ENCODE measurements at places on chromosomes 2 and 18.

DNA sequence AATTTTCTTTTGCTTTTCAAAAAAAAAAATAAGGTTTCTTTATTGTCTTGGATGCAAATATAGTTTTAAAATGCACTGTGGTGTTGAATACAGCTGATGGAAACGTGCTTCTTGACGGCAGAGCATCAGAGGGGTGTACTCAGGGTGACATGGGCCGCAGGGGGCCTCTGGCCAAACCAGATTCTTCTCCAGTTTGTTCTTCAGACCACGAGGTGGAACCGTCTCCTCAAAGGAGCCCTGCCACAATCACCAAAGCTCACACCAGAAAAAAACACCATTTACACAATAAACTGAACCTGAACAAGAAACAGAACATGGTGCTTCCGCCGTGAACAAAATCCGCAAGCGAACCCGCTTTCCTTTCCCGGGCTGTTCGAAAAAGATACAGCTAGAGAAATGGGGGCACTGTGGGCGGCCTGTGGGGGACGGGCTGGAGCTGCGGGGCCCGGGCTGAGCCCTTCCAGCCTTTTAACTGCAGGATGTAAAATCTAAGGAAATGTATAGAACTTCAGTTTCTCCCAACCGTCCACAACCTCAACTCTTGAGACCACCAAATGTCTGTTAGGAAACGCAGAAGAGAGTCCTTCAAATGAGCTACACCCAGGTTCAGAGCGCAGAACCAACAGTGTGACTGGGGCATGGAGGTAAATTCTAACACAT is 34.5 kb downstream of the PSMG2 start:
- H3K4me3 ChIP-seq: no peak overlapping the region
- H3K27me3 ChIP-seq: no peaks in the 10 kb centered on the region
- no peak overlapping the region for H3K27ac ChIP-seq
- no peak for ATAC-seq
- no peaks in the 10 kb centered on the region for H3K36me3 ChIP-seq

DNA sequence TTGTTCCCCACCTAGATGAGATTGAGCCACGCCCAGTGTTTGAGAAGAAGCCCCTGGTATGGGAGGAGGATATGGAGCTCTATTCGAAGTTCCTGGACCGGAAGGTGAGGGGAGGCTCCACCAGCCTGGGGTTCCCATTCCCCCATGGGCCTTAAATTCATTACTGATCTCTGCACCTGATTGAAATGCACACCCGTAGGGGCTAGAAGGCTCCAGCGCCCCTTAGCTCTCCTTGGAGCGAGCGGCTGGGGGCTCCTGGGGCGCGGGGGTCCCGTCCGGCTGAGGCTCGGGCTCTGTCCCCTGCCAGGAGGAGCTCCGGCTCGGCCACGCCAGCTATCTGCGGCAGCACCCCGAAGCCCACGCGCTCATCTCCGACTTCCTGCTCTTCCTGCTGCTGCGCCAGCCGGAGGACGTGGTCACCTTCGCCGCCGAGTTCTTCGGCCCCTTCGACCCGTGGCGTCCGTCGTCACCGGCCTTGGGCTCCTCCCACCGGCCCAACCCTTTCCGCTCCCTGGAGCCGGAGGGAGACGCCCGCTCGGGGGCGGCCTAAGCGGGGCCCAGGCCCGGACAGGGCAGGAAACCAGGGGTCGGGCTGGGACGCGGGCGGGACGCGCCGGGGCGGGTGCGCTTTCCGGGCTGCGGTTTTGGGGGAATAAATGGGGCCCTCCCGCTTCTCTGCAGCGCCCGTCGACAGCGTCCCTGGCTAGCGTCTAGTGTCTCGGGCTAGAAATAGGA is 10.9 kb downstream of the CATIP start:
- H3K27ac ChIP-seq: peak overlapping the region; percentile 66
- H3K36me3 ChIP-seq: no peaks in the 10 kb centered on the region
- peak; percentile 99 for ATAC-seq
- no peaks in the 10 kb centered on the region for H3K27me3 ChIP-seq

GRCh38 chr2:62499430-62500060 is 6.5 kb downstream of the TMEM17 start:
- no peak overlapping the region for H3K27ac ChIP-seq
- H3K4me3 ChIP-seq: no peak overlapping the region
- no peak for ATAC-seq
- H3K27me3 ChIP-seq: peaks cover 6% of the 10 kb centered on the region
- no peaks in the 10 kb centered on the region for H3K36me3 ChIP-seq

- no peaks in the 10 kb centered on the region for H3K4me1 ChIP-seq
- H3K4me3 ChIP-seq: no peak overlapping the region
- no peak overlapping the region for H3K27ac ChIP-seq
- no peak for ATAC-seq
Observed at GRCh38 chr18:35817604-35818352, 154.7 kb upstream of the RMP24 start.

GRCh38 chr2:159172403-159172802 is 114.1 kb downstream of the WDSUB1 start:
- ATAC-seq: no peak
- H3K4me1 ChIP-seq: no peaks in the 10 kb centered on the region
- no peaks in the 10 kb centered on the region for H3K27me3 ChIP-seq
- H3K4me3 ChIP-seq: no peak overlapping the region
- no peaks in the 10 kb centered on the region for H3K36me3 ChIP-seq

DNA sequence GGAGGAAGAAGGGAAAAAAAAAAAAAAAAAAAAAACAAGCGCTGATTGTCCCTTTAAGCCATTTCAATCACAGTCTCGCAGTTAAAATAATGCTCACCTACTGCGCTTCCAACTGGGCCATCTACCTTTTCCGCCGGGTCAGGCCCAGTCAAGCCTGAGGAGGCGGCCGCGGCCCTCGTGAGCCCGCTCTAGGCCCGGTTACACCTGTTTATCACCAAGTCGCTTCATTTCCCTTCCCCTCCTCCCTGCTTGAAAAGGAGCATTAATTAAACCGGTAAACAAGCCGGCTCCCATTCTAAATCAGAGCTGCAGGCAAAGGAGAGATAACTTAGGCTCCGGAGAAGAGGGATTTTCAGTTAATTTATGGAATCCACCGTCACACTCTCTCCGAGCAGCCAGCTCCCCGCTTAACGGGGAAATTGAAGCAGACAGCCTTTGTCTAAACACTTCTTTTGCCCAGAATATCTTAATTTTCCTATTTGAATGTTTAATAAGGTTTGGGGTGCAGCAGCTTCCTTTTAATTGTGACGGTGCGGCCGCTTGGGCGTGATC is 140.1 kb upstream of the SIX3 start:
- no peak overlapping the region for H3K27ac ChIP-seq
- no peaks in the 10 kb centered on the region for H3K4me1 ChIP-seq
- no peak overlapping the region for H3K4me3 ChIP-seq
- no peaks in the 10 kb centered on the region for H3K36me3 ChIP-seq

DNA sequence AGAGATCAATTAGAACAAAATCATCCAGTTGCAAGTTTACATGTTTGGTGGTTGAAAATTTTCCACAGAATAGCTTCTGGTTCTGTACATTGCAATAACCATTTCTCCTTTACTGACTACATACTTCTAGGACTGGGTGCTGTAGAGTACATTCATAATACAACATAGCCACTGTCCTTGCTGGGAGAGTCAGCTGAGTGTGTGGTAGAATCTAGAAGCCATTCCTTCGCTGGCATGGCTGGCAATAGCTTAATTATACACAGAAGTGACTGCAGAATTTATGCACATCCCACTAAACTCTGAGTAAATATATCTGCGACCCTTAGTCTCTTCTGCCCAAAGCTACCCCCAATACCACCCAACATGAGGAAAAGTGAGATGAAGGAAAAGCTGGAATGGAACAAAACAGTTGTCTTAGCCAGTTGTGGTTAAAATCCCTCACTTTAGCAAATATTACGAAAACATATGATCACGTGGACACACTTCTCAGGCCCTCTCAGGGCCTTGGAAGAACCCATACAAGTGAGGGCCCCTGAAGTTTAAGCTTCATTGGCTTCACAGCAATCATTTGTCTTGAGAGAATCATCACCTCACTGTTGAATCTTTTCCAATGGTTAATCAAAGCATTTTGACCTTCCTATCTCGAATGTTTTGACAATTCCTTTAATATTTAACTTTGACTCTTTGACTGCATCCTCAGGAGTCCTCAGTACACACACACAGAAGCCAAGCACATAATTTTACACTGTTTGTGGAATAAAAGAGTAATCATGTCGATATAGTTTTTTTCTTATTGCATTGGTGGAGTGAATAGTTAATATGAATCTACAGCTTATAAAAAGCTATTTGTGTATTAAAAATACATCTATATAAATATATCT is 225.1 kb downstream of the ZNF385B start:
- H3K4me3 ChIP-seq: no peak overlapping the region
- H3K27me3 ChIP-seq: no peaks in the 10 kb centered on the region
- H3K4me1 ChIP-seq: no peaks in the 10 kb centered on the region
- ATAC-seq: no peak
- H3K36me3 ChIP-seq: no peaks in the 10 kb centered on the region
- no peak overlapping the region for H3K27ac ChIP-seq

DNA sequence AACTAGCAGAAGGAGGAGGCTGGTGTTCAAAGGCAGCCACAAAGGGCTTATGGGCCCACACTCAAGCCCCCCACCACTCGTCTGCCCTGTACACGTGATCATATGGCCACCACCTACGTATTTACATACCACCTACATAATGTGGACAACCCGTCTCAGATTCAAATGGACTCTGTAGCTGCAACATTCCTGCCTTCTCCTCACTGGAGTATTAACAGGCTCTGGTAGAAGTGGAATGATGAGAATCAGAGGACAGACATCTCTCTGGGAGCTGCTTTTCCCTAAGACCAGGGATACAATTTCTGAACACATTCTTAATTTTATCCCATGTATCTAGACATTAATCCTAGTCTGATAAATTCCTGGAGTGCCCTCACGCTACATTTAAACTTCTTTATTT is 9.5 kb upstream of the CETN1 start:
- no peak for ATAC-seq
- no peaks in the 10 kb centered on the region for H3K4me1 ChIP-seq
- H3K27ac ChIP-seq: no peak overlapping the region
- H3K27me3 ChIP-seq: peaks cover 16% of the 10 kb centered on the region
- H3K4me3 ChIP-seq: no peak overlapping the region

- no peaks in the 10 kb centered on the region for H3K36me3 ChIP-seq
- H3K4me1 ChIP-seq: peaks cover 34% of the 10 kb centered on the region
- peak overlapping the region; percentile 4 for H3K27ac ChIP-seq
- H3K27me3 ChIP-seq: no peaks in the 10 kb centered on the region
- H3K4me3 ChIP-seq: peak overlapping the region; percentile 42
Observed at GRCh38 chr2:159091976-159092375, 123.5 kb downstream of the TANC1 start.

DNA sequence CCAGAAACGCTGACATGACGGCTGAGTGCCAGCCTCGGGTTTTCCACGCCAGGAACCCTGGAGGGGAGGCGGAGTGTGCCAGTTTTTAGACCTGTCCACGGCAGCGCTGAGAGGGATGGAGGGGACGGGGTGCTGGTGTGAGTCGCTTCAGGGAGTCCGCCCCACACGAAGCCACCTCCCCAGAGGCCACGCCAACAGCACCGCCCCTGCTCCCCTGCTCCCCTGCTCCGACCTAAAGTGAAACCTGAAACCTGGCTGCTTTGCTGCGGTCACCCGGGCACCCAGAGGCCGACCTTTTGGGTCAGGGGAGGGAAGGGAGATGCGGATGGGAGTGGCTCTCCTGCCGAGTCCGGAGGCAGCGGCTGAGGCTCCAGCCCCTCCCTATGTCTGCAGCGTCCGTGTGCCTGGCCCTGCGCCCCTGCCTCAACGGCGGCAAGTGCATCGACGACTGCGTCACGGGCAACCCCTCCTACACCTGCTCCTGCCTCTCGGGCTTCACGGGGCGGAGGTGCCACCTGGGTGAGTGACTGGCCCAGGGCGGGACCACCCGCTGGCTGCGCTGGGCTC is 38.1 kb downstream of the SNED1 start:
- H3K4me3 ChIP-seq: peak overlapping the region; percentile 65
- peak; percentile 90 for ATAC-seq
- H3K4me1 ChIP-seq: peaks cover 5% of the 10 kb centered on the region
- H3K36me3 ChIP-seq: no peaks in the 10 kb centered on the region
- H3K27ac ChIP-seq: no peak overlapping the region

- peak overlapping the region; percentile 83 for H3K27ac ChIP-seq
- H3K4me3 ChIP-seq: peak overlapping the region; percentile 59
- H3K27me3 ChIP-seq: peaks cover 8% of the 10 kb centered on the region
- no peak for ATAC-seq
- peaks cover 23% of the 10 kb centered on the region for H3K4me1 ChIP-seq
Observed at GRCh38 chr2:207224381-207224780, 58.6 kb upstream of the KLF7 start.

DNA sequence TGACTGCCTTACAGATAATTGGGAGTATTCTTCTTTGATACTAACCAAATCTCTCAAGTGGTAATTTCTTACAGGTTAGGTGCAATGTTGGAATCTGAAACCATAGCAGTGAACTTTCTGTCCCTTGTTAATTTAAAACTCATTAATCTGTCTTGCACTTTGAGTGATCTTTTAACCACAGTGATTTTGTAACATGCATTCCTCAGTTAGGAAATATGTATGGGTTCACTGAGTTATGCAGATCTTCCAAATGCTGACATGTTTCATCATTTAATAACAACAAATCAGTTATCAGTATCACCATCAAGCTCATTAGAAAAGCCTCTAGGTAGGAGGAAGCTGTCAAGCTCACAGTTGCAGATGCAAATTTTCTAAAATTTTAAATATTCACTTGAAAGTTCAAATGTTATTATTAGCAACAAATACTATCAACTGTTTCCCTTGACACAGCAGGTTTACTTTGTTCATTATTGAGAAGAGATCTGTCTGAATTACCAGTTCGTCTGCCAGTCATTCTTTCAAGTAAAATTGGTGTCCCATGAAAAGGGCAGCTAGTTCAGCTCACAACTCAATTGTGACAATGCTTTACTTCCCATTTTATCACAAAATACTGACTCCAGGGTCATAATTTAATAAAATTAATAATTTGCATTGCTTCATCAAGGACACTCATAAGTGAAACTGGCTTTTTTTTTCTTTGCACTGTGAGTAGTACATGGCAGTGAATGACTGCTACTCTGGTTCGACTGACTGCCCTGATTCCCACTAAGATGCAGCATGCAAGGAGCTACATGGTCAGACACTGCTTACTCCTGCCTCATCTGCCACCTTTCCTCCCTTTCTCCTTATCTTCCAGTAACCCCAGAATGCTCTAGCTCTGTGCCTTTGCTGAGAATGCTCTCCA is 31.6 kb downstream of the SUCLG1 start:
- no peak overlapping the region for H3K27ac ChIP-seq
- no peaks in the 10 kb centered on the region for H3K27me3 ChIP-seq
- no peak overlapping the region for H3K4me3 ChIP-seq
- H3K4me1 ChIP-seq: no peaks in the 10 kb centered on the region
- ATAC-seq: no peak

DNA sequence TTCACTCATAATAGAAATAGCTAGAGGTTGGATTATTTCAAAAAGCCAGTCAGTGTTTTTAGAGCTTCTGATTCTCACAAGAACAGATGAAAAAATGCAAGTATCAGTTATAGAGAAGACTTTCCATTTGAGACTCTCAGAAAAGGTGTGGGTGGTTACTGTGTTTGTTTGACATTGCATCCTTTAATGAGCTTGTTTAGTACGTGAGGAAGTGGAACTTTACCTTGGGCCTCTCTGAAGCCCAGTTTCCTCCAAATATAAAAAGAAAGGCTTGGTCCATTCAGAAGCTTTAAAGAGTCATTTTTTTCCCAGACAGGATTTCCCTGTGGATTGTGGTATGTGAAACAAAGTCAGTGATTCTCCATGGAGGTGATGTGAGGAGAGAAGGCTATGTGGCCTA is 89.9 kb upstream of the RANBP2 start:
- peak overlapping the region; percentile 71 for H3K27ac ChIP-seq
- ATAC-seq: peak; percentile 64
- peaks cover 93% of the 10 kb centered on the region for H3K36me3 ChIP-seq
- H3K27me3 ChIP-seq: no peaks in the 10 kb centered on the region
- peaks cover 66% of the 10 kb centered on the region for H3K4me1 ChIP-seq
- peak overlapping the region; percentile 84 for H3K4me3 ChIP-seq

Data from activated T-helper 17 cell treated with anti-CD3 and anti-CD28 coated beads, Interleukin-2, amount 50 U/mL, for 72 hours (primary cell).